ENCODE measurements at places on chromosomes 1 and 21. TPM values are rescaled to one million over a fixed set of nuclear protein-coding genes. Genes with fewer than 3 reads are reported as not detected.

Gene ATAD3B
- 82.9 TPM for total RNA-seq

Gene C1orf115
- total RNA-seq = 0.13 TPM

Gene CHI3L1
- total RNA-seq = not detected

Gene OR10Z1
- not detected for total RNA-seq

Gene CYYR1
- total RNA-seq = not detected

Gene LRRN2
- not detected for total RNA-seq

Gene RGS16
- total RNA-seq = 79.4 TPM

Gene LMO4
- total RNA-seq = 46.1 TPM

Gene RAB7B
- total RNA-seq = not detected

Gene ITLN1
- not detected for total RNA-seq

Gene PDE4B
- 33.8 TPM for total RNA-seq

Gene CCDC30
- 1.9 TPM for total RNA-seq

Gene GNAT2
- total RNA-seq = 1.4 TPM

Gene COL8A2
- 0.48 TPM for total RNA-seq

Gene TNFRSF1B
- 206 TPM for total RNA-seq

Gene SPSB1
- 0.40 TPM for total RNA-seq

Gene AMY1B
- not detected for total RNA-seq

Gene RABGAP1L
- total RNA-seq = 33.4 TPM

Gene CDK18
- 2.5 TPM for total RNA-seq

Gene CHIT1
- 0.06 TPM for total RNA-seq

Gene MTARC2
- total RNA-seq = not detected

Gene TOR1AIP2
- total RNA-seq = 74.1 TPM

Measured in activated CD8-positive, alpha-beta memory T cell treated with anti-CD3 and anti-CD28 coated beads for 36 hours (primary cell).